Dorsolateral prefrontal cortex (tissue), 122 donors: ENCODE measurements at places on chromosomes 1 and 21.
A peak's percentile ranks its signal among the peaks of the same experiment; 100 is the strongest.

DNA sequence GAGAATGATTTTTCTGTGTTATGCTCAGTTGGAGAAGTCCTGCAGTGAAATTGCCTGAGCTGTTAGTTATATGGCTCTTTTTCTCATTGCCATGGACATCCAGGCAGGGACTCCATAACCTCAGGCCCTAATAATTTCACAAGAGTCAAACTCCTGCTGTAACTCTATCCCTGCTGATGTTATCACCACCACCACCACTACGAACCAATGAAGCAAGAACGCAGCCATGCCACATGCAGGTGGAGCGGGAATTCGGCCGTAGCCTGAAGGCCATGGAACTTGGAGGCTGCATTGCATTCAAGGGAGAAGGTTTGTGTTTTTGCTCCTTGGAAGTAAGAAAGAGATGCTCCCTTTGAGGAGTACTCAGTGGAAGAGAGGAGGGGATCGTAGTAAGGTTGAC is 16.8 kb upstream of the DLGAP3 start:
- DNase-seq: no peak

- no peak for DNase-seq
Measured at GRCh38 chr1:151058692-151059091, 730 bp downstream of the CDC42SE1 start.

DNA sequence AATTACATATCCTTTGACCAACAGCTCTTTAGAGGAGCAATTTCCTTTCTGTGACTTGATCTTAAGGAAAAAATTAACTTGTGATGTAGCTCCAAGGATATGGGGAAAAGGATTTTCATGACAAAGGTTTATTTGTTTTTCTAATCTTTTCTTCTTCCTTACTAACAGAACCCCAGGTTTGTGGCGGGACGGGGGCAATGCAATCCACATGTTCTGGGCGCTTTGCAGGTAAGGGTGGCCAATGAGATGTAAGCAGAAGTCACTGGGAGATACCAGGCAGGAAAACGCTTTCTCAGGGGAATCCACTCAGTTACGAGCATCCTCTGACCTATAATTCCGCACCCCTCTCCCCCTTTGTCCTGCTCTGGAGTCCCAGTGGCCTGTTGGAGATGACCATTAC is 122.0 kb downstream of the MRPS6 start:
- no peak for DNase-seq

DNA sequence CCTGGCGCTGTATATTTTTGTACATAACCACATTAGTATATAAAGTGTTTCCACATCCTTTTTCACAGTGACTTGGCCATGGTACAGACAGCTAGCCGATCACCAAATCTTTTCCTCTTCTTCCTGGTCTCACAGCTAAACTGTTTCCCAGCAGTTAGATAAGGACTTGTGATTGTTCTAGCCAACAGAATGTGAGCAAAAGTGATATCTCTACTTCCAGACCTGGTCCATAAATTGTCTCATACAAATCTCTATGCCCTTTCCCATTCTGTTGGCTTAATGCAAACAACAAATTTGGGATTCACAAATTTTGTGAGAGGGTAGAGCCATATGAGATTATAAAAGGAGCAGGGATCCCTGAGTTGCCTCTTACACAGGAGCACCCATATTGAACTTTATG is 19.5 kb downstream of the PAFAH2 start:
- DNase-seq: no peak

DNA sequence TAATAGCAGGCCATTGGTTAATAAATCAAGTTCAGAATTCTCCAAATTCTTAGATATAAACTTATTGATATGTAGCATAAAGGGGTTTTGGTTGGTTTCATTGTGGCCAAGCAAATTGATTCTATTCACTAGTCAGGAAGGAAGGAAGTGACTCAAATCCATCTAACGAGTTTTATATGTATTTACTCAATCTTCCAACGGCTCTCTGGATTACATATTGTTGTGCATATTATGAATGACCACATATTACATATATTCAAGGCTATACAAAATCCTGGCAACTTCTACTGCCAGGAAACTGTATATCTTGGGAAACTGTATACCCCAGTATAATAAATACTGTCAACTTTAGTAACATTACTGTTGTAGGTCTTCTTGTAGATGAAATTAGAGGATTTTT is 20.1 kb upstream of the PDE4B start:
- DNase-seq: no peak

DNA sequence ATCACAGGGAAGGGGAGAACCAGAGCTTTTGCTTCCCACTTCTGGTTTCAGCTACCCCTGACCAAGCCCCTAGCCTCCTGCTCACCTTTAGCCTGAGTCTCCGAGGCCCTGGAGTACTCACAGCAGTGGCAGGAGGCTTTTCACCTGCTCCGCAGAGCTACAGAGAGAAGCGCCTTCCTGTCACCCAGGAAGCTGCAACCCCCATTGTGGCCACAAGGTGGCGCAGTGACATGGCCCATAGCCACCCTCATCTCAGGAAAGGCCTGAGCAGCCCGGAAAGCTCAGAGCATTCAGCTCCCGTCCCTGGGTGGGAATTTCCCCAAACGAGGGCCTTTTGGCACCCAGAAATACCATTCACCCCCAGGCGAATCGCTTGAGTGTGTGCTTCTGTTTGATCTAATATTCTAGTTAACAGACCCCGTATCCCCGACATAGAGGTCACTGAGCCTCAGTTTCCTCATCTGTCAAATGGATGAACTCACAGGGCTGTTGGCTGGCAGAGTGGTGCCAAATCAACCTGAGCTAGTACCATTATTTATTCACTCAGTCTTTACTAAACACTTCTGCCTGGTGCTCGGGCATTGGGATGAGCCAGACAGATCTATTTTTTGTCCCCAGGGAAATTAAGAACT is 25.3 kb downstream of the A3GALT2 start:
- DNase-seq: peak; percentile 92

DNA sequence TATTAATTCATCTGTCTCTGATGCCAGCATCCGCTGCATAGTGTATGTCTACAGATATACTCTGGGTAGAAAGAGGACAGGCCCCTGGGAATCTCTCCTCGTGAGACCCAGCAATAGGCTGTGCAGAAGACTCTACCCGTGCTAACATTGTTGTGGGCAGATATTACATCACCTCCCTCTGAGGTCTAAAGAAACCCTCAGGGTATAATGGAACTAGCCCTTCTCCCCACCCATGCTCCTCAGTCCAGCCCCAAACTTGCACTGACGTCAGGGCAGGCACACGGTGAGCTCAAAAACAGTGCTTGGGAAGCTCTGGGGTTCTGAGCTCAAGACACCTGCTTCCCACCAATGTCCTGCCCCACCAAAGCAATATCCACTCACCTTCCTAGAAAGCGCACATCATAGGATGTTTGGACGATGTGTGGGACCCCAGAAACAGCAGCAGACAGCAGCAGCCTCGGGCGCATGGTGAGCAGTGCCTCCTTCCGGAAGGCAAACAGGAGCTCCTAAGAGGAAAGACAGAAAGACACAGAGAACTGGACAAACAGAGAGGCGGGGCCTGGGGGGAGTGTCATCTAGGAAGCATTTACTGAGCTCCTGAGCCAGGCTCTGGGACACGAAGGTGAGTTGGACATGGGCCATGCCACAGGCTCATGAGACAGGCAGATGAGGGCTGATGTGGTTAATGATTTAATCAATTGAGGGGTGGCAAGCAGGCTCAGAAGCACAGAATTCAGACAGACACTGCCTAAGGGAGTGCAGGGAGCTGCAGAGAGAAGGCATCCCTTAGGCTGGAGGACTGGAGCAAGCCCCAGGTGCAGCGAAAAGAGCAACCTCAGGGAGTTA is 4.8 kb downstream of the OVGP1 start:
- no peak for DNase-seq

DNA sequence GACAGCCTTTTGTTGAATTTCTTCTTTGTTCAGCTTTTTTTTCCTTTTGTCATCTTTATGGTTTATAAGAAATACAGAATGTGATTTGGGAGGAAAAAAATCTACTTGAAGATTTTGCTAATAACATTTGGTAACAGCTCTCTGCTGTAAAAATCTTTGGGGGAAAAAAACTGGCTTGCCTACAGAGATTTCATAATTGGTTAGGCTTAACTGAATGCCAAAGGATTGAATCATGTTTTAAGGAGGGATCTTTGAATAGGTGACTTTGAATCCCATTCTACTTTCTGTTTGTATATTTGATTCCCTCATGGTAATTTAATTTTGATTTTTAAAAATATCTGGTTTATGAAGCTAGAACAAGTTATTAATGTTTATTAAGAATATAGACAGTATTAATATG is 3.2 kb downstream of the BTF3L4 start:
- no peak for DNase-seq

DNA sequence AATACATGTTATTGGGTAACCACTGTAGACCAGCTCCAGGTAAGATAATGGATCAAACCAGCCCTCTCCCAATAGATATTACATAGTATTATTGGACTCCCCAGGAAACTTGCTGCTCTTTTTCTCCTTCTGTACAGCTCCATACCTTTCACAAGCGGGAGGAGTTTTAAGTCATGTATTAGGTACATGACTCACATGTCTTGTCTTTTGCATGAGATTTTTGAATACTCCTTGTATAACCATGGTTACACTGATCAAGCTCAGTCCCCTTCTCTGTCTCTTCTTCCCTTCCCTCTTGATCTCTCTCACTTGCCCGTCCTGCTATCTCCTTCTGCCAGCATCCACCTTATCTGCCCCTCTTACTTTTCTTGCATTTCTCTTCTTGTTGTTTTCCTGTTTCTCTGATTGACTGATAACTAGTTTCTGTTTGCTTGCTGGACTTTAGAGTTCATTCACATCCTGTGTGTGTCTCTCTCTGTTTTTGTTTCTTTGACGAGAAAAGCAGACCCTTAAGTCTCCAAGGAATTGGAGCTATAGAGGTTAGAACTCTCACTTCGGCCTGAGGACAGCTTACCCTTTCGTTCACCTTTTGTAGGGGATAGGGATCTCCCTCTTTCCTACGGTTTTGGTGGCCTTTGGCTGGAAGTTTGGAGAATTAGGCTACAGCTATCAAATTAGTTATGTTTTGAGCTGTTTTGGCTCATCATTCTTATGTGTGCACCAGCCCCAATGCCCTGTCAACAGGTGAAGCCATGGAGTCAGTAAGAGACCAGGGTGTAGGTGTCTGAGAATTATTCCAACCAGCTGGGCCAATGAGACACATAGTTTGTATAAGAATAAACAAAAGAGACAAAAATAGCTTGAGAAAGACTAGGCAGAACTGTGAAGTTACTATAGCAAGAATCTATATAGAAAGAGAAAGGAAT is 49.0 kb upstream of the ASB17 start:
- DNase-seq: no peak

DNA sequence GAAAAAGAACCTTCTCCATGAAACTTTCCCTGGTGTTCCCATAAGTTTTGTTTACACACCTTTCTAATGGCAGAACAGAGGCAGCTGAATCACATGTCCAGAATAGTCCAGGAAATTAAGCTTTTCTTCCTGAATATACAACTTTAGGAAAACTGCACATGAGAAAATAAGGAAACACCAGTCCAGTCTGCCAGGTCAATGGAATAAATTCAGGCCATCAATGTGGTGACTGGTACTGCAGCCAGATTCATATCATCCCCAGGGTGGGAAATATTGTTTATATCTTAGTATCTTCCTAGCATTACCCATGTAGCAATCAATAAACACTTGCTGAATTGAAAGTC is 6.7 kb upstream of the FBXO28 start:
- DNase-seq: no peak

DNA sequence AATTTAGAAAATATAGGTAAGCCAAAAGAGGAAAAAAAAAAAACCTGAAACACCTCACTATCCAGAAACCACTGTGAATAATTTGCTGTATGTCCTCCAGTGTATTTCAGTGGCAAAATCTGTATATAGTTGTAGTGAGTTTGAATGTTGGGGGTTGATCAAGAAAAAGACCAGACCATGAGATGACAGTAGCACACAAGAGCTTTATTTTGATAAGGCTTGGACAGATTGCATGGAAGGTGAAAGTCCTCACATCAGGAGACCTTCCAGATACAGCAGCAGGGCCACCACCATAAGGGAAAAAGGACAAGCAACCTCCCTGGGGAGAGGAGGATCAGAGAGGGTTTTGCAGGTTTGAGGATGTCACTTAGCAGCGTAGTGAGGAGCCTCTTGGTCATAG is 16.2 kb upstream of the C1orf115 start:
- no peak for DNase-seq

- DNase-seq: peak; percentile 14
Measured at GRCh38 chr1:109765896-109766615, 2.3 kb upstream of the EPS8L3 start.

DNA sequence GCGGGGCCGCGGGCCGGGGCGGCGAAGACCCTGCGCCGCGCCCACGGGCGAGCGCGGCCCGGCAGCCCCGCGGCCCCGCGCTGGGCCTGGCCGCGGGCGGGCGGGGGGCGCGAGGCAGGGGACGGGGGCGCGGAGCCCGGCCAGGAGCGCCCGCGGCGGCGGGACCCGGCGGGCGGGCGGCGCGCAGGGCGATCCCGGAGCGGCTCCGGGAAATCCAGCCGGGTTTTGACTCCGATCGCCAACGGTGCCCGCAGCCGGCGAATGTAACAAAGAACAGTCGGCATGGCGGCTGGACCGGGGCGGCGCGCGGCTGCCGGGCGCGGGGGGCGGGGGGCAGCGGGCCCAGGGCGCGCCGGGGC is 334 bp downstream of the PRDM15 start:
- peak; percentile 68 for DNase-seq

DNA sequence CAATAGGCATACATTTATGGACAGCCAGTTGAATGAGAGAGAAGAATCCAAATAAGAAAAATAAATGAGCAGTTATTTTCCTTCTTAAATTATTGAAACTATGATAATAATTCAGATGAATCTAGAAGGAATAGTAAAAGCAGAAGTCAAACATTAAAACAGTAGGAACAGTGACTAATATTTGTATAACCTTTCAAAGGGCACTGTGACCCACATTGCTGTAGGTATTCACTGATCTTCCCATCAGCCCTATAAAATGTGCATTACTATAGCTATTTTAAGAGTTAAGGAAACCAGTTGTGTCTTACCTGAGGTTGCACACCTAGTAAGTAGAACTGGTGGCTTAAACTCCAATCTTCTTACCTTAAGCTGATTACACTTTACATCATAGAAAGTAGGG is 102.8 kb upstream of the ARTN start:
- no peak for DNase-seq

DNA sequence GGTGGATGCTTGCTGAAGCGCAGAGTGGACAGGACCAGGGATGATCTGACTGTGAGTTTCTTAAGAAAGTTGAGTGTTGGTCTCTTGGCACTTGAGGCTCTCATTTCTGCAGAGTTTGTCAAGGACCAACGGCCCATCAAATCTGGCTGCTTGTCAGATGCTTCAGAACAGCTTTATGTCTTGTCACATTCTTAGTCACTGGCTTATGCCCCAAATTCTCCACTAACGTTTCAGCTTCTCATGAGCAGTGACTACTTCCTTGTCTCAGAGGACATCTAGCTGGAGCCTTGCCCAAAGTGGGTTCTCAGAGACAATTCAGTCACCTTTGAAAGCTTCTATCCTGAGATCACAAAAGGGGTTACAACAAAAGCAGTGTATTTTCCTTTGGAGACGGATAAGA is 92.3 kb downstream of the ST6GALNAC5 start:
- no peak for DNase-seq

GRCh38 chr1:48466594-48466993 is 5.4 kb downstream of the SPATA6 start:
- DNase-seq: no peak
